ENCODE measurements at places on chromosomes 2 and 18.
A peak's percentile ranks its signal among the peaks of the same experiment; 100 is the strongest.

DNA sequence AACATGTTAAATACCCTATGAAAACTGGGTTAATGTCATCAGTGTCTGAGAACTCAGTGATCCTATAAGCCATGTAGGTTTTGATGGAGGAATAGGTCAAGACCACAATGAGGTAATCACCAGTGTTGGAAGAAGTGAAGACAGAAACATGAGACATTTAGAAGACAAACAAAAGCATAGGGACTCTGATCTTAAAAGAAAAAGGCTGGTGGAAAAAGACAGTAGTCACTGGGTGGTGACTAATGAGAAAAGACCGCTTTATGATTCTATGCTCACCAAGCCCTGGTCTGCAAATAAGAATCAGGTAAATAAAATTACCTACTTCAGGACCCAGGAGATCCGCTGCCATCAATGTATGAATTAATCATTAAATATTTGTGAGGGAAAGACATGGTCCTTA, 271.9 kb downstream of the GPD2 start:
- no peak for DNase-seq

DNA sequence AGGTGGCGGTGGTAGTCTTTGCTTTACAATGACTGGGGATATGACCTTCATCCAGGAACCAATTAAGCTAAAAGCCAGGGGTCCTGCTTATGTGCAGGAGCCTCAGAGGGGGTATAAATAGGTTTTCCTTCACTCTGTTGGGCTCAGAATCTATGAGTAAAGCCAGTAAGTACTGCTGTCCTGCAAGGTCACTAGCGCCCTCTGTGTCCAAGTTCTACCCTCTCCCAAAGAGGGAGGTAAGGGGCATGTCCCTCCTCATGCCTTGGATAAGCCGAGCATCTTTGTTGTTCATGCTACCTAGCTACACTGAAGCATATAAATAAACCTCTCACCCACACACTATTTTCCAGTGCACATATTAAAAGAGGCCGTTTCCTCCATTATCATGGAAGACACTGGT, 79.4 kb downstream of the SPRED2 start:
- no peak for DNase-seq

DNA sequence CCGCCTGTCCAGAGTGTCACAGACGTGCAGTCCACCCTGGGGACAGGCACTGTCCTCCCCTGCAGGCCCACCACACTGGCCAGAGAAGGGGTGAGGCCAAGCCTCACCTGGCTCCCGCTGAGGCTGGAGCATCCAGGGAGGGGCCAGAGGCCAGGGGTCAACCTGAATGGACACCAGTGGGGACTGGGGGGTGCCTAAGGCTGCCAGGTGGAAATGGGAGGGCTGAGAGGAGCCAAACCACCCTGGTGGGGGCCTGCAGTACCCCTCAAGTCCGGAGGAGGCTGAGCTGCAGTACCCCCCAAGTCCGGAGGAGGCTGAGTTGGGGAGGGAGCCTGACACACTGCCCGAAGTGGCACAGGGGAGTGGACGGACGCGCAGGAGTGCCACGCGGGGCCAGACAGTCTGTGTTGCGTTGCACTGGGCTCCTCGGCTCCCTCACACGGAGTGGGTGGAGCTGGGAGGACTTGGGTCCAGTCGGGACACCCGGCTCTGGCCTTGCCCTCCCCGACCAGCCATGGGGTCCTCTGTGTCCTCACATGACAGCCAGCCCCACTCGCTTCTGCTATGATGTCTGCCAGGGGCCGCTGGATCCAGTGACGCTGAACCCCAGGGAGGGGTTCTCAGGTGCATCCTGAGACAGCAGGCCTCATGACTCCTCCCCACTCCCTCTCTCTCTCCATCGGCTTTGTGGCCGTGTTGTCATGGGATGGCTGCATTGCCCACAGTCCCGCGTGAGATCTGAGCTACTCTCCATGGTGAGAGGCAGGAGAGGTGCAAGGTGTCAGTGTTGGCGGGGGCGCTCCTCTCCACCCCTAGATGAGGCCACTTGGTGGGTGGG, 22.3 kb upstream of the GPC1 start:
- no peak for DNase-seq

DNA sequence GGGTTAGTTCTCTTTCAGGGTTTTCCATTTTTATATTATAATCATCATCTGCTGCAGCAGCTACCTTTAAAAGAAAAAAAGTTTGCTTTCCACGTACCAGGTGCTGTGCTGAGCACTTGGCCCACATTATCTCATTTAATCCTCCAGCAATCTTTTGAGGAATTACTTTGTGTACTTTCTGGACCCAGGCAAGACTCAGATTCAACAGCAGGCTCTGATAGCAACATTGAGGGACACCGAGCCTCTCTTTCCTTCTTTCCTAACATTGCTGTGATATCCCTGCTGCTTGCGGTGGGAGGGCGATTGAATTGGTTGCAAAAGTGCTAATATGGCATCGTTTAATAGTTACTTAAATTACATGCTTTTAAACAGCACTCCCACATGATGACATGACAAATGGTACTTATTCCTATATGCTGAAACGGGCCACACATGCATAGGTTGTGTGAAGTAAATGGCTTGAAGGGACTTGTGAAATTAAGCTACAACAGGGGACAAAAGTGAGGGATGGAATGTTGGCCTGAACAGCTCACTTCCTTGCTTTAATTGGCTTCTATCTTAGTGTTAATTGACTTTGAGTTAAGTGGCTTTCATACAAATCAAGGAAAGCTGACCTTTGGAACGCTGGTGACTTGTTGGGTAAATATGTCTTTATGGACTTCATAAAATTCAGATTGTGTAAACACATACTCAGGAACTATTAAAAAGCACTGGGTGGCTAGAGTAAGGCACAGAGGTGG, 21.2 kb downstream of the SPRED2 start:
- DNase-seq = no peak

- no peak for DNase-seq
Observed at GRCh38 chr18:68177807-68178702, 536.9 kb downstream of the TMX3 start.

GRCh38 chr2:118644190-118644589, 203.3 kb downstream of the EN1 start:
- no peak for DNase-seq

DNA sequence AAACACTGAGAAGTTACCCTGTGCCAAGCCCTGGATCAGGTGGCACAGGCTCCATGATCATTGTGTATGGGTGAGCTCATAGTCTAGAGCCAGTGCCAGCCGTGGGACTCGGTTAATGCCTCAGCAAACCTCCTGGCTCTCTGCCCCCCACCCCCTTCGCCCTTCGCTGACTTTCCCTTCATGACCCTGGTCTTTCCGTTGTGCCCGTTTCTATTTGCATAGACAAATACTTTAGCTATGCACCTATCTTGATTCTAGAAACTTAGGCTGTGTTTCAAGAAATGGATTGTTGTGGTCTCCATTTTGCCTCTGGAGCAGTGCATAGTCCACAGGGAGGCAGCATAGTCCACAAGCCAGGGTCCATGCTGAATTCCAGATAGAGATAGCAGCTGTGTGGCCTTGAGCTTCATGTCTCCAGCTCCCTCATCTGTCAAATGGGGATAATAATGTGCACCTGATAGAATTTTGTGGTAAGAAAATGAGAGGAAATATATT, 44.8 kb upstream of the KDM3A start:
- DNase-seq = peak; percentile 60

DNA sequence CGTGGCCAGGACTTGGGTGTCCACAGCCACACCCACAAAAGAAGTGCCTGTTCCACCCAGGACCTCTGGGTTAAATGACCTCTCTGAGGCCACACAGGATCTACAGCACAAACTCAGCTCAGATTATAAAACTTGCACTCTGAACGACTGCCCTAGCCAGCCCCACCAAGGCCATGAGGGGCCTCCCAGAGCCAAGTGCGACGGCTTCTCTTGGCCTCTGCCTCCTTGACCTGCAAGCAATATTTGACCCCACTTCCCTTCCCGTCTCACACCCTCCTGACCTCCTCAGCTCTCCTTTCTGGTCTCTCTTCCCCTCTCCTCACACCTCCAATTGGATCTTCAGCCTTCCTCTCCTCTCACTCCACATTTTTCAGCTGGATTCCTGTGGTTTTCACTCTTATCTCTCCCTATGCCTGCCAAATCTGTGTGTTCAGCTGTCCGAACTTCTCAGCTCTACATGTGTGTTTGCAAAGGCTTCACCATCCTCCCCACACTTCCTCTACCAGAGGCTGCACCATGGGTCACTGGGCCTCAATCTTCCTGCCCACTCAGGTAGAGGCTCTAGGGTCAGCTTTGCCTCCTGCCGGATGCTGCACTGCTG, 25.3 kb upstream of the STEAP3 start:
- DNase-seq = no peak

DNA sequence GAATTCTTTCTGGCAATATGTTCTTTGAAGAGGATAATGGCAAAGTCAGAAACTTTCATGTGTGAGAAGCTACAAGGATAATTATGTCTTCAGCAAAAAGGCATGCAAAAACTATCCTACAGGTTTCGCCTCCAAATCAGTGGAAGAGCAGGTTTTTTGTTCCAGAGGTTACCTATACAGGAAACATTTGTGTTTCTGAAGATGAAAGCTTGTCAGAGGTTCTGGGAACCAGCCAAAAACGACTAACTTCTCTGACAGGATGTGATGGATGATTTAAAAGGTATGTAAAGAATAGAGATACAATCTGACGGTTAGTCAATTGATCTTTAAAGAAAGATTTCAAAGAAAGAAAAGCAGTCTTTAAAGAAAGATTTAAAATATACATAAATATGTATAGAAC, 37.6 kb downstream of the RND3 start:
- no peak for DNase-seq

- no peak for DNase-seq
Observed at GRCh38 chr2:72083751-72084583, 63.7 kb downstream of the CYP26B1 start.

- no peak for DNase-seq
Observed at GRCh38 chr2:239129147-239129920, 271.5 kb downstream of the HDAC4 start.

DNA sequence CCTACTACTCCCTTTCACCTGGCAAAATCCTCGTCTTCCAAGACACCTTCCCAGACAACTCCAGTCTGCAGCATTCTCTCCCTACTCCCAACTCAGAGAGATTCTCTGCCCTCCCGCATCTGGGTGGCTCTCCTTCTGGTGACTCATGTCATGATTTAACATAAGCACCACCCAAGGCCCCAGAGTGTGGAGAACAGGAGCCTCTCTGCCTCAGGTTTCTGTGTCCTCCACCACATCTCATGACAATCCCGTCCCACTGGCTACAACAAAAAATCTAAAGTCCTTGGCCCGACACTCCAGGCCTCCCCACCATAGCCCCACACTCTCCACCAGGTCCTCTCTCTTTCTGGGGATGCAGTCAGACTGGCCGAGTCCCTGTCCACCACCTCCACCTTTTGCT, 197.1 kb downstream of the BCL11A start:
- no peak for DNase-seq

- DNase-seq = no peak
Observed at GRCh38 chr18:35197296-35197695, 43.5 kb upstream of the ZNF397 start.

DNA sequence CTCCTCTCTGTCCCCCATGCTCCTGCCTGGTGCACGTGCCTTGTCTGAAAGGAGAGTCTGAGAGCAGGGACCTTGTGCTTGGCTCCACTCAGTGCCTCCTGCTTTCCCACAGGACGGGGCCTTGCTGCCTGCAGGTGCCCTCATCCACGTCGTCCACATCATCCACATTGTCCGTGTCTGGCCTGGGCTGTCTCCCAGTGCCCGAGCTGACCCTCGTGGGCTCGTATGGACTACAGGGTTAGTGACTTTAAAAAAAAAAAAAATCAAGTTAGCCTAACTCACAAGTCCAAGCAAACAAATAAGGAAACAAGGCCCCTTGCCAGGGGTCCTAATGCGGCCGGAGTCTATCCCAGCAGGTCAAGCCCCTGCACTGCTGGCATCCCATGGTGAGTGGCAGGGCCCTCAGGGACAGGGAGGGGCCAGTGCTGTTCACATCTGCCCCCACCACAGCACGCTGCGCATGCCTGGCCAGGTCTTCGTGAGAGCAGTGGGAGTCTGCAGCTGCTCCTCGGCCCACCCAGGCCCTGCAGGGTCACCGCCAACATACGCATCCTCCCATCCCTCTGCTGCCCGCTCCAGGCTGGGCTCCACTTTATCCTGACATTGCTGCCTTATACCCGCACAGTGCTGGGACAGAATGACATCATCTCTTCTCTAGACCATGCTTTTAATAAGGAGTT, 232.6 kb downstream of the NDUFA10 start:
- no peak for DNase-seq

DNA sequence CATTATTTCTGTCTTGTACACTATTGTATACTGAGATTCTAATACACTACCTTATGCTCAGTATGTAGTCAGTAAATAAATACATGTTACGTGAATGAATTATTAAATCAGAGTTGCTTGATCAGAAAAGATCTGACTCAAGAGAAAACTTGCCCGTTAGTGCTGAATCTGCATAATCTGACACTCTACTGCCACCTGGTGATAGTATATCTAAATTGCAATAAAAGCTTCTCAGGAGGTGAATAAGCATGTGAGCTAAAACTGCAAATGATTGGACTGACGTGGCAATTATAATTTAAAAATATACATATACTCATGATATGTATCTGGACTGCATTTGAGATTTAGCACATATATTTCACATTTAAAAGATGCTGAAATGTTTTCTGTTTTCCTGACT, 70.4 kb downstream of the KIAA1328 start:
- DNase-seq = no peak

GRCh38 chr2:185700883-185701282, 37.7 kb upstream of the FSIP2 start:
- no peak for DNase-seq

GRCh38 chr2:192197357-192197756, 2.6 kb upstream of the TMEFF2 start:
- no peak for DNase-seq

GRCh38 chr2:231568785-231569435, 23.8 kb upstream of the TEX44 start:
- no peak for DNase-seq

DNA sequence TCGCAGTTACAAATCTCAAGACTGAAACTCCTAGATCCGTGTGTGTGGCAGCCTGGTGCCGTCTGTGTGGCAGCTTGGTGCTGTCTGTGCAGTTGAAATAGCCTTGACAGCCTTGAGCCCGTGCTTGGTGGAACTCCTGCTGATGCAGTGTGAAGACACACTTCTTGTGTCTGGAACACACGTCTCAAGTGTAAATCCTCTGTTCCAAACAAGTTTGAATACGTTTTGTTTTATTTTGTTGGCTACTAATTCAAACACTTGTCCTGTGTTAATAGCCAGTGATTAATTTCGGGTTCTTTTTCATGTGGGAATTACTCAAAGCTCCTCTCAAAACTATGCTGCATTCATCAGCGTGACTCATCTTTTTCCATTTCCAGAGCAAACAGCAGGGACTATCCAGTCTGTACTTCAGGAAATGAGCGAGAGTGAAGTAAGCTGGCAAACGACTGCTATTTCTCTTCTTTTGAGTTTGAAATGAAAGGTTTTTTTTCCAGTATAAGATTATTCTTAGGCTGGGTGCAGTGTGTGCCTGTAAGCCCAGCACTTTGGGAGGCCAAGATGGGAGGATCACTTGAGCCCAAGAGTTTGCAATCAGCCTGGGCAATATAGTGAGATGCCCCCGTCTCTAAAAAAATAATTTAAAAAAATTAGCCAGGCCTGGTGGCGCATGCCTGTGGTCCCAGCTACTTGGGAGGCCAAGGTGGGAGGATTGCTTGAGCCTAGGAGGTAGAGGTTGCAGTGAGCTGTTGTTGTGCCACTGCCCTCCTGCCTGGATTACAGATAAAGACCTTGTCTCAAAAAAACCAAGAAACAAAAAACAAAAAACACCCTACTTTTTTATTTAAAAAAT, 152.9 kb downstream of the SPP2 start:
- no peak for DNase-seq

GRCh38 chr2:212921711-212922110, 229.7 kb downstream of the IKZF2 start:
- DNase-seq = no peak

Data from testis (tissue), 5 donors.